RWPE2 (cell line): ENCODE measurements at places on chromosomes 11 and 22.

- no peak overlapping the region for H3K27ac ChIP-seq
- no peak overlapping the region for H3K4me3 ChIP-seq
- H3K4me1 ChIP-seq, result no peaks in the 10 kb centered on the region
- no peak for DNase-seq
- no peaks in the 10 kb centered on the region for H3K27me3 ChIP-seq
- H3K36me3 ChIP-seq, result no peaks in the 10 kb centered on the region
Observed at GRCh38 chr11:82671451-82671850, 62.2 kb downstream of the FAM181B start.

DNA sequence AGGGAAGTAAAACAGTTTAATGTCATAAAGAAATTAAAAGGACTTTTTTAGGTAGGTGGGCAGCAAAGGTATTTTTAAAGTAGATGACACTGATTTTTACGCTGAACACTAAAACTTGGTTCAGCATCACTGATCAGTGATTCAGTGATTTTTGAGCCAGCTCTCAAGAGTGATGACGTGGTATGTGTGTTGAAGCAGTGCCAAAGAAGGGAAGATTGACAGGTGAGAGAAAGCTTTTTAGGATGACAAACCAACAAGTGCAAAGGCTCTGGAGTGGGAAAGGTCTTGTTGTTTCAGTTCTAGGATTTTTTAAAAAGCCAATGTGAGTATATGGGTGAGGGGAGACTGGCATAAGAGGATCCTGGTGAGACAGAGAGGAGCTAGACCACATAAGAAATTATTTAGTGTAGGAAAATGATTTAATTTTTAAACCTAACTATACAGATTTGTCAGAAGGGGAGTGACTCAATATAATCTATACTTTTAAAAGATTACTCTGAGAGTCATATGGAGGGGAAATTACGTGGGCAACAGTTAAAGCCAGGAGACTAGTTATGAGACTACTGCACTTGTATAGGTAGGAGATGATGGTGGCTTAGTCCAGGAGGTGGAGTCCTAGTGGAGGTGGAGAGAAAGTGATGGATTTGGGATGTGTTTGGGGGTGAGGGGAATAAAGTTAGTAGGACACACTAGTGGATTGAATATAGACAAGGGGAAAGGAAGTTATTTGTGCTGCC, 17.6 kb upstream of the CALCB start:
- no peak for DNase-seq
- no peak overlapping the region for H3K27ac ChIP-seq
- no peaks in the 10 kb centered on the region for H3K36me3 ChIP-seq
- H3K4me3 ChIP-seq, result no peak overlapping the region
- H3K4me1 ChIP-seq, result peaks cover 7% of the 10 kb centered on the region
- no peaks in the 10 kb centered on the region for H3K27me3 ChIP-seq

- DNase-seq, result no peak
- no peaks in the 10 kb centered on the region for H3K27me3 ChIP-seq
- H3K4me1 ChIP-seq, result peaks cover 19% of the 10 kb centered on the region
- no peak overlapping the region for H3K27ac ChIP-seq
- H3K36me3 ChIP-seq, result no peaks in the 10 kb centered on the region
Observed at GRCh38 chr11:96752221-96752620, 362.4 kb downstream of the JRKL start.

DNA sequence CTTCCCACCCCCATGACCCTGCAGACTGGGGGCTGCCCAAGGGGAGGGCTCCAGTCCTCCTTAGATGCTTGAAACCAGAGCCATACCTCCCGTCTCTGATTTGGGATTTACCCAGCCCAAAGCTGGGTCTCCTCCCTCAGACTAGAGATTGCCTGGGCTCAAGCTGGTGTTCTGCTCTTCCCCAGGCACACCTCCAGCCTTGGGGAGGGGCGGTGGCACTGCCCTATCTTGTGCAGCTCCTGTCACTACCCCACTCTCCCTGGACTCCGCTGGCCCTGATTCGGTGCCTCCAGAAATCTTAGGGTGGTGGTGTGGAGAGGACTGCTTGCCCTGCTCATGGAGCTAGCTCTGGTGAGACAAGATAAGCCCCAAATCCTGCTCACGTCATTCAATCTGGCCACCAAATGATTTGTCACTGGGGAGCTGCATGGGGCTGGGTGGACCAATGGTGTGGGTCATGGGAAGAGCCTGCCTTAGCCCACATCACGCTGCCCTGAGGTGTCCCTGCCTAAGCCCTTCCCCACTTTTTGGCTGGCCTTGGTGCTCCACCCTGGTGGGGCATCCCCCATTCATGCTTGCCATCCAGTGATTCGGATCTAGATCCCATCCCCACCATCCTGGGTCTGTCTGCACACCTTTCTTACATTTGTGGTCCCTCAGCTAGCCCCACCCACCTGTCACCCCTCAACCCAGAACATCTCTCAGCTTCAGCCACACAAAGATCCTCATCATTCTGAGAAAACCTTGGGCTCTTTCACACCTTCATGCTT, 87.7 kb downstream of the PDE2A start:
- no peaks in the 10 kb centered on the region for H3K36me3 ChIP-seq
- DNase-seq, result peak; percentile 23
- no peak overlapping the region for H3K4me3 ChIP-seq
- no peak overlapping the region for H3K27ac ChIP-seq
- no peaks in the 10 kb centered on the region for H3K4me1 ChIP-seq

DNA sequence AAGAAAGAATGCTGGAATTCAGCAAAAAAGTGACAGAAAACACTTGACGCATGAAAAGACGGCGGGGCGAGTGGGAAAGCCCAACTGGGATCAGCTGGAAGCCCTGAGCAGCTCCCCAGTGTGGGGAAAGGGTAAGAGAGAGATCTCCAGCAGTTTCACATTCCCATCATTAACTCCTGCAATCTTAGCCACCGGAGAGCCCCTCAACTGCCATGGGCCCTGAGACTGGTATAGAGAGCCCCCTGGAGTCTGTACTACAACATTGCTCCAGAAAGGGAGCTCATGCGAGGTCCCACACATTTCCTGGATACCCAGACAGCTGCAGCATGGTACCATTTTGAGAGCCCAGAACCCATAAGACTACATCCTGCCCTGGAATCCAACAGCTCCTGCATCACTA, 31.1 kb downstream of the MRGPRX4 start:
- H3K4me3 ChIP-seq, result no peak overlapping the region
- no peak for DNase-seq
- no peak overlapping the region for H3K27ac ChIP-seq
- H3K4me1 ChIP-seq, result no peaks in the 10 kb centered on the region

- H3K27ac ChIP-seq, result no peak overlapping the region
- DNase-seq, result no peak
- H3K36me3 ChIP-seq, result no peaks in the 10 kb centered on the region
- no peaks in the 10 kb centered on the region for H3K4me1 ChIP-seq
- H3K4me3 ChIP-seq, result no peak overlapping the region
Observed at GRCh38 chr22:38775656-38776055, 18.3 kb downstream of the DNAL4 start.

- H3K36me3 ChIP-seq, result no peaks in the 10 kb centered on the region
- no peak for DNase-seq
- H3K4me3 ChIP-seq, result no peak overlapping the region
- H3K4me1 ChIP-seq, result no peaks in the 10 kb centered on the region
- no peaks in the 10 kb centered on the region for H3K27me3 ChIP-seq
Observed at GRCh38 chr11:5071799-5072198, 2.4 kb downstream of the OR52E1 start.

DNA sequence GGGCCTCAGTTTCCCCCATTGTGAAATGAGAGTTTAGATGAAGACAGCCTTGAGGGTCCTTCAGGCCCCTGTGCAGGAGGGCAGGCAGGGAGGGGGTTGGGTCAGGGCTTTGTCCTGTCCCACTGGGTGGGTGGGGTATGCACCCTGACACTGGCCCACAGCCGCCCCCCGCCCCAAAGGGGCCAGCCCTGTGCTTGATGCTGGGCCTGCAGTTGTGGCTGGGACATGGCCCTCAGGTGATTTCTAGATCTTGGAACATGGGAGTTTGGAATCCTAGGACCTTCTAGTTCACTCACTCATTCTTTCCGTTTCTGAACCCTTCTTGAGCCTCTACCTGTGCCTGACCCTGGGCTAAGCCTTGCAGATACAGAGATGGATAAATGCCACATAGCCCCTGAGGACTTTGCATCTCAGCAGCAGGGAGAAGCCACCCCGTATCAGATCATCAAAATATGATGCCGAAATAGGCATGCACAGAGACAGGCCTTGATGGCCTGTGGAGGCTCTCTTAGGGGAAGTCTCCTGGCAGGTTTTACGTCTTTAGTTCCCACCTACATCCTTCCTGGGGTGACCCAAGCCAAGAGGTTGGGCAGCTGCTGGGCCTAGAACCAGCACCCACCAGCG, 76.0 kb downstream of the FBLN1 start:
- H3K36me3 ChIP-seq, result no peaks in the 10 kb centered on the region
- H3K27me3 ChIP-seq, result no peaks in the 10 kb centered on the region
- no peak overlapping the region for H3K27ac ChIP-seq
- no peaks in the 10 kb centered on the region for H3K4me1 ChIP-seq
- DNase-seq, result no peak

DNA sequence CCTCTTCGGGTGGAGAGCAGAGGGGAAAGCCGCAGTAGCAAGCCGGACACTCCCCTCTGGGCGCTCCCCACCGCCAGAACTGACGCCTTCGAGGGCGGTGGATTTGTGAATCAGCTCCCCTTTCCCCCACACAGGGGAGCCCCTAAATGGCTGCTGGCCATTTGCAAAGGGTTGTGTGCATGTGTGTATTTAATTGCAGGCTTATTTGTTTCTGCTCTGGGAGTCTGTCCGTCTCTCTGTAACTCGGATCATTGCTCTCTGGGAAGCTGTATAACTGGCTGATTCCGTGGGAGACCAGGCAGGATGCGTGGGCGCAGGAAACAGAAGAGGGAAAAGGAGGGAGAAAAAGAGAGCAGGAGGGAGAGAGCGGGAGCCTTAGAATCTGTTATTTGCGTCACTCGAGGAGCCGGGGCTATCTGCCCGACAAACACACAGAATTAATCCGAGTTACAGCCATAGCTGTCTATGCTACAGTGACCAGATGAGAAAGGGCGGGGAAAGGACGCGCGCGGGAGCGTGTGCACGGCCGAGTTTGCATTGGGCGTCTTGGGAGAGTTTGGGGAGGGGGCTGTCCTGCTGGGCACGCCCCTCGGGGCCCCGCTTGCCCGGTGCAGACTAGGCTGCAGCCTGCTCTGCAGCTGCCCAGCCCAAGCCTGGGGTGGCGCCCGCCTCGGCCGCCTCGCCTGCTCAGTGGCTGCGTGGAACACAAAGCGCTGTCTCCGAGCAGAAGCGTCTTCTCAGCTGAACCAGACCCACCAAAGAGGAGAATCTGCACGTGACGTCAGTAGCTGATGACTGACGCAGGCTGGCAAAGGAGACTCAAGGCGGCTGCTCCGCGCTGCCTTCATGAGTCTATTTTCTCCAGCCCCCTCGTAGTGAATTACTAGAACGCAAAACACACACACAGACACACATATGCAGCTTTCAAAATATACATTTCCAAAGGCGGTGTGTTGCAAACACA, 105.3 kb upstream of the HSD17B12 start:
- H3K4me3 ChIP-seq, result no peak overlapping the region
- DNase-seq, result no peak
- no peaks in the 10 kb centered on the region for H3K4me1 ChIP-seq

GRCh38 chr11:2587132-2587930, 112.5 kb downstream of the KCNQ1OT1 start:
- no peak overlapping the region for H3K4me3 ChIP-seq
- no peaks in the 10 kb centered on the region for H3K4me1 ChIP-seq
- no peak for DNase-seq

GRCh38 chr11:111561791-111562325, 21.3 kb downstream of the LAYN start:
- no peaks in the 10 kb centered on the region for H3K27me3 ChIP-seq
- DNase-seq, result no peak
- H3K4me3 ChIP-seq, result no peak overlapping the region
- peak overlapping the region; percentile 48 for H3K27ac ChIP-seq
- H3K36me3 ChIP-seq, result no peaks in the 10 kb centered on the region
- H3K4me1 ChIP-seq, result peaks cover 28% of the 10 kb centered on the region

GRCh38 chr22:46416520-46416871, 81.0 kb downstream of the TRMU start:
- no peak overlapping the region for H3K27ac ChIP-seq
- H3K4me1 ChIP-seq, result no peaks in the 10 kb centered on the region
- DNase-seq, result no peak

GRCh38 chr11:118921929-118922744, 3.6 kb downstream of the BCL9L start:
- peaks cover 35% of the 10 kb centered on the region for H3K4me1 ChIP-seq
- peaks cover 37% of the 10 kb centered on the region for H3K36me3 ChIP-seq
- H3K4me3 ChIP-seq, result peak overlapping the region; percentile 82
